Germinal center (tissue), 1 donor: ENCODE measurements at places on chromosomes 5 and 9.

DNA sequence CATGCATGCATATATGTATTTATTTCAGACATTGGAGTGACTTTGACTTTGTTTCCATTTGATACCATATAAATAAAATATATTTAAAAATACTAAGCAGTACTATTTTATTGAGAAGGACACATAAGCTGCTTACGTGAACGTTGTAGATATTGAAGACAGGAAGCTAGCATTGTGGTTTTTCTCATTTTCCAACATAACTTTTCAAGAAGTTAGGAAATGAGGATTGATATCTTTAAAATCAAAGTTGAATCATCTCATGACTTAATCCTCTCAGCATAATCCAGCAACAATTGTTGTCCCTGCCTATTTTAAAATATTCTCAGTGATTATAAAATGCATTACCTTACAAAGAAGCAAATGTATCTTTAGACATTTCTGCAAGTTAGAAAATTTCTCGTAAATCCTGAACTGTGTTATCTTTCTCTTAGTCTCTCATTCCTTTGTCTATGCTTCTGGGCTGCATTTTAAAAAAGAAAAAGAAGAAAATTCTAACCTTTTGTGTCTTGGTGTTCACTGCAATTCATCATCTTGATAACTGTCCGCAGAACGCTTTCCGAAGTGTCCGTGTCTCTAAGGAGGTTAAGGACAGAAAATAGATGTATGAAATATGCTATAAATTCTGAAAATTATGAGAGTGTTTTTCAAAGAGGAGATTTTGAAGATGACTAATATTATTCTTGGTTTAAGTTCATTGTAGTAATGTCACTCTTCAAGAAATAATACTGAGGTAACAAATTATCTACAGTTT lies 1089.9 kb upstream of the CDH6 start:
- DNase-seq = no peak

DNA sequence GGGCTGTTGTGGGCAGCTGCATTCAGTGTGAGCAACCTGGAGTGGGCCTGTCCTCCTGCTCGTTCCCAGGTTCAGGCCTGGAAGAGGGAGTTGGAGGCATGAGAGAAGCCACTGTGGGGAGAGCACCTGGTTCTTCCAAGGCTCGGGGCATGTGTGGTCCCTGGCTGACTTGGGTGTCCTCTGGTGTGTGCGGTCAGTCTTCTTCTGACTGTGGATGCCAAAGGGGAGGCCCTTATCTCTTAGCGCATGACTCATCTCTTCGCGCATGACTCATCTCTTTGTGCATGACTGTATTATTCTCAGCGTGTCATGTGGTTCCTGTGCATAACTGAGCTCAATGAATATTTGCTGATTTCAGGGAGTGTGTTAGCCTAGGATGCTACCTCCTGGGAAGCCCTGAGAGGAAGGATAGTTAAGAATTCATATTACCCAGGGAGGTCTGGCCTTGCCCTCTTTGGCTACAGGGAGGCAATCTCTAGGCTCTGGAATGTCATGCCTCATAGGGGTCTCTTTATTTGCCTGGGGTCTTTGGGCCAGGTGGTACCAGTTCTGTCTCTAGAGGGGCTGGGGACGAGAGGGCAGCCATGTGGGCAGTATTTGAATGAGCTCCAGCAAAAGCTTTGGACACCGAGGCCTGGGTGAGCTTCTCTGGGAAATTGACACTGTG lies 188.7 kb downstream of the HSPA4 start:
- DNase-seq = no peak

DNA sequence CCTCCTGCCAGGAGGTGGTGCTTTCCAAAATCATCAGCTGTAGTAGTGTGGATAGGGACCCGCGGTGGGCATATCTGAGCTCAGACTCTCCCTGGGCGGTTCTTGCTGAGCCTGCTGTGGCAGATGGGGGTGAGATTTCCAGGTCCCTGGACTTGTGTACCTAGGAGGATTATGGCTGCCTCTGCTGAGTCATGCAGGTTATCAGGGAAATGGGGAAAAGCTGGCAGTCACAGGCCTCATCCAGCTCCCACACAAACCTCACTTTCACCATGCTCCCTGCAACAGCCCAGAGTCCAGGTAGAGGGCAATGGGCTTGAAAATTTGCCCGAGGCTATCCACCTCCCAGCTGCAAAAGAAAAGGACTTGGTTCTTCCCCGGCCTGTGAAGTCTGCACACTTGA lies 23.4 kb upstream of the MAMDC2 start:
- DNase-seq = no peak

GRCh38 chr5:98923966-98924365 lies 4.8 kb downstream of the CHD1 start:
- no peak for DNase-seq

DNA sequence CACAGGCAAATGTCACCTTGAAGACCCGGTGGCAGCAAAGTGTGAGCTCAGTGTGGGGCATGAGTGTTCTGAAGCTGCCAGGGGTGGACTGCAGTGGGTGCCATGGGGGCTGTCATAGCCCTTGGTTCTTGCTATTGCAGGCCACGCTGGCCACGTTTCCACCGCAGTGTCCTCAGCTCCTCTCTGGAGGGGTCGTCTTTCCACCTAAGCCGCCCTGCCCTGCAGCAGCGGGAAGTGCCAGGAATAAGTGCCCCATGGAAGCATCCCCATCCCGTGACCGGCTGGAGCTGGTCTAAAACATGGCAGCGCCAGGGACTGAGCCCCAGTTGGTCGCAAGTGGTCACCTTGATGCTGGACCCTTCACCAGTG lies 6.9 kb downstream of the OBP2B start:
- DNase-seq = no peak

GRCh38 chr5:147384346-147385193 lies 125.3 kb downstream of the DPYSL3 start:
- DNase-seq = no peak

DNA sequence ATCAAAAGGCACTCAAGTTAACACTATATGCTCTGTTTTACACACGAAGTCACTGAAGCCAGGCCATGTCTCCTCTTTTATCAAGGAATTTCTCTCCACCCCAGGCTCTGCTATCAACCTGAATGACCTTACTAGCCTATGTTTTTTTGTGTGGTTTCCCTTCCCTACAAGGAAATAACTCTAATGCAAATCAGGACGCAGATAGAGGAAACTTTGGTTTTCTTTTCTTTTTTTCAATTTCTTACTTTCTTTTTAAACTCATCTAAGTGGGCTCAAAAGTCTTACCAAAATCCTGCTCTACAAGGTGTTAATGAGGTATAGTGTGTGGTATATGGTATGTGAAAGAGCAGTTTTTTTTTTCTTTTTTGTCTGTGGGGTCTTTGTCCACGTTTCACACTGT lies 5.5 kb upstream of the SLC46A2 start:
- DNase-seq = no peak
